ENCODE measurements at places on chromosomes 2 and 18.

DNA sequence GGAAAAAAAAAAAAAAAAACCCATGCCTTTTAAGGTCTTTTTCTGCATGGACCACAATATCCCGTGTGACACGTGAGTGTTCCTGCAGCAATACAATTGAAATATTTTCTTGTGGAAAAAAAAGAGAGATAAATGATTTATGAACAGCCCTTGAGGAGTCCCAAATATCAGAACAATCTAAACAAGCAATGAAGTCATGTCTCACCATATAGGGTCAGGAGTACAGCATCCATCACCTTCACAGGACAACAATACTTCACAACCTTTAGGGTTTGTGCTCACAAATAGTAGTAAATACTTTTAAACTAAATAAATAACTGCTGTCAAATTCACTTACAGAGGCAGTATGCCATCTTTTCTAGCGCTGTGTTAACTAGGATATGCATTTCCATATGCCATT, 87.9 kb downstream of the ZEB2 start:
- no peak for DNase-seq

GRCh38 chr2:96685577-96686459, 43.3 kb downstream of the FER1L5 start:
- no peak for DNase-seq

- DNase-seq, result no peak
Observed at GRCh38 chr2:240250985-240251847, 110.8 kb upstream of the OTOS start.

GRCh38 chr18:49757513-49758262, 55.6 kb downstream of the ACAA2 start:
- DNase-seq, result no peak

DNA sequence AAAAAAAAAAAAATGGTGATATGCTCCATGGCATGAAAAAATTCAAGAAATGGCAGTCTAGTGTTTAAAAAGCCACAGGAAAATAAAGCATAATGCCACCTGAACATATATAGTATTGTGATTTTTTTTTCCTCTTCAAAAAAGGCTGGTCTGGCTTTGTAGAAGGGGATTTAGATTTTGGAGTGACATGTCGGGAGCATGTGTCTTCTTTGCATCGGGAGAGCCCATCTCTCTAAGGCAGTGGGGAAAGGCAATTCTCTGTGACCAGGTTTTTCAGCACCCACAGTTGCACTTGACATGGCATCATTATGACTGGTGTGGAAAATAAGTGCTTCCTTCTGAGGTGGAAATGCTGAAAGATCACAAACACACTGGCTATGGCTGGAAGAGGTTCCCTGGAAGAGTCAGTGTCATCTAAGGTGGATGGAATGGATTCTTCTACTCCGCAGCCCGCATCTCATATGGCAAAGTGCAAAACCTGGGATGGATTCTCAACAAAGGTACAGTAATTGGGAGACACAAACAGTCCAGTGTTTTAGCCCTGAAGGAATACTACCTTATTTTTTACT, 172.5 kb downstream of the AGAP1 start:
- no peak for DNase-seq

DNA sequence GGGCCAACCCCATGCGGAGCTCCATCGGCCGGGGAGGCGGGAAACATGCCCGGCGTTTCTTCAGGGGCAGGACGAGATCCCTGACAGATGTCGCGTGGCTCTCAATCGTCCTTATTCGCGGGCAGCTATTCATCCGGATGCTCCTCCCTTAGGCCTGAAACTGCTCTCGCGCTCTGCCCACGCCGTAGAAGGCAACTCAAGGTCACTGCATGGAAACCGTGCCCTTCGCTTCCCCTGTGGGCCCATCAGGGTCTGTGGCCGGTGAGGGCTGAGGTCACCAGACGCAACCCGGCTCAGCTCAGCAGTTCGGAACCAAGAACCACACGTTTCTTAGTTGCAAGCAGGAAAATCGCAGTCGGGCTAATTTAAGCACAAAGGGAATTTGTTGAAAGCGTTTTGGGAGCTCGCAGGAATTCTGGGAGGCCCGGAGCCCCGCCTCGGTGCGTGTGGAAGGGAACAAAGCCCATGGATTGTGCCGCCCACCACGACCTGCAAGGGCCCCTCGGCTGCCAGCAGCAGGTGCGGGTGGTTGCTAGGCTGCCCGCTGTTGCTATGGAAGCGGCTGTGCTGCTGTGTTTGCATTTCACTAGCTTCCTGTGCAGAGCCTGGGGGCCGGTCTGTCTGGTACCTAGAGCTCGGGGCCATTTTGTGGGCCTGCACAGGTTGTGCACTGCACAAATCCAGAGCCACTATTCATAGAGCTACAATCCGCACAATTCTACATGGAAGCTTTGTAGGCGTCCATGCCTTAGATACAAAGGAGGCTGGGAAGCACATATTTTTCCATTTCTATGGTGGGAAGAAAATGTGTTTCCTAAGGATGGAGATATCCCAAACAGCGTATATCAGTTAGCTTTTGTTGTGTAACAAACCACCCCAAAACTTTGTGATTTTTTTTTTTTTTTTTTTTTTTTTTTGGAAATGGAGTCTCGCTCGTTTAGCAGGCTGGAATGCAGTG, 6.0 kb upstream of the ALLC start:
- peak; percentile 77 for DNase-seq

DNA sequence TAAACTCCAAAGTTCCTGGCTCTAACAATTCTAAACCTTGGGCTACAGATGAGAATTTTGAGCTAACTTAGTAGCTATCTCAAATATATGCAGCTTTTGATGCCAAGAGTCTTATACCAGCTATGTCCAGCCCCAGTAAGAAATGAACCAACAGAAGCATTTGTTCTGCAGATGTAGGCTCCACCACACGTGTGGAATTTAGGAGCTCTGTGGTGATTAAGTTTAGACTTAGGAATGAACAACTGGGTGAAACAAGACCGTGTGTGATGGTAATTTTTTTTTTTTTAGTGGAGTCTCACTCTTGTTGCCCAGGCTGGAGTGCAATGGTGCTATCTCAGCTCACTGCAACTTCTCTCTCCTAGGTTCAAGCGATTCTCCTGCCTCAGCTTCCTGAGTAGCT, 179.7 kb downstream of the ANKRD30B start:
- no peak for DNase-seq

- no peak for DNase-seq
Observed at GRCh38 chr2:186749219-186749618, 55.4 kb downstream of the FAM171B start.

DNA sequence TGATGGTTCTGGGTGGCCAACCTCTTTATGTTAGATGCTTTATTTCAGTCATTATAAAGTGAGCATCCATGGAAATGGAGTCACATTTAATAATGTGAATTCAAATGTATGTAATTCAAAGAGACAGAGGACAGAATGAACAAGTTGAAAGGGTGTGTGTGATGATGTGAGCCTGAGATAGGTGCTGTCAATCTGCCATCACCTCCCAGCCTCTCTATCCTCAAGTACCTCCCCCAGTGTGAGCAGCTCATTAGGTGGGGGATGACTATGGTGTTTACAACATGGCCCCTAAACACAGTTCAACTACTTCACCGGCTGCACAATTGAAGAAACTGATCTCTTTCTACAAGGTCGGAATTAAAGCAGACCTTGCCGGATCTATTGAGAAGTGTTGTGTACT, 74.7 kb upstream of the IGFBP5 start:
- DNase-seq, result no peak

DNA sequence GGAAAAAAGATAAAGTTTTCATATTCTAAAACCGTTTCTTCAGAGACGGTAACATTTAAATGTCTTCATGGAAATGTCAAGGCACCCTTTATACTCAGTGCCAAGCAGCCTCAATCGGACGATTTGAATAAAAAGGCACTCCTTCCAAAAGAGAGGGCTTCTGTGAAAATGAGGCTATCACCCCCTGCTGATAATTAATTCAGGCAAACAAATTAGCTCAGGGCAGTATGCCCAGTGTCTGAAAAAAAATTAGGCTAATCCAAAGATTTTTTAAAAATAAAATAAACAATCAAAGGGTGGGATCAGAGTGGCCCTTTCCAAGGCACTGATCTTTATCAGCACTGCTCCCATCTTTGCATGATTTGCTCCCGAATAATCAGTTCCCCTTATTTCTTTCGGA, 151.0 kb upstream of the PID1 start:
- DNase-seq, result no peak

DNA sequence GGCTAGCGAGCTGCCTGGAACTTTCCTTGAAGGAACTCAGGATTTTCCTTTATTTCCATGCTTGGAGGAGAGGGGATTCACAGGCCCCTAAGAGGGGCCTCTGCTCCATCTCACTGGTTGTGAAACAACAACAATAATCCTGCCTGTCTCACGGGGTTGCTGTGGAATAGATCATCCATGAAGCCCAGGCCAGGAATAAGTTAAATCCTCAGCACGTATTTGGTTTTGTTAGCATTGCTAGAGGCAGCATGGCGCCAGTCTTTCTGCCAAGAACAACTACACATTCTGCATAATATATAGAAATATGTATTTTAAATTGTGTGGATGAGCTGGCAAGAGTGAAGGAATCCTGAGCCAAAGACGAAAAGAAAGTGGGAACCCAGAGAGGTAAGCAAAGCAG, 80.8 kb upstream of the L3MBTL4 start:
- no peak for DNase-seq

GRCh38 chr2:36359067-36359466, 3.5 kb downstream of the CRIM1 start:
- DNase-seq, result no peak

- DNase-seq, result no peak
Observed at GRCh38 chr2:128289439-128289838, 29.2 kb downstream of the HS6ST1 start.

- DNase-seq, result no peak
Observed at GRCh38 chr2:149954981-149955600, 367.5 kb upstream of the MMADHC start.

- DNase-seq, result peak; percentile 30
Observed at GRCh38 chr2:10413991-10414451, 34.1 kb downstream of the ODC1 start.

- no peak for DNase-seq
Observed at GRCh38 chr2:65518751-65519150, 86.4 kb upstream of the SPRED2 start.

GRCh38 chr2:195037045-195037444, 620.0 kb upstream of the SLC39A10 start:
- no peak for DNase-seq

- no peak for DNase-seq
Observed at GRCh38 chr2:72035518-72036172, 112.0 kb downstream of the CYP26B1 start.

- no peak for DNase-seq
Observed at GRCh38 chr2:11617984-11618707, 51.8 kb downstream of the NTSR2 start.

GRCh38 chr2:207226671-207227061, 60.9 kb upstream of the KLF7 start:
- no peak for DNase-seq

GRCh38 chr2:33111002-33111446, 164.3 kb downstream of the LTBP1 start:
- DNase-seq, result no peak

GRCh38 chr2:16194530-16194929, 254.2 kb downstream of the MYCN start:
- DNase-seq, result peak; percentile 4

- DNase-seq, result no peak
Observed at GRCh38 chr2:133721118-133721517, 152.9 kb upstream of the NCKAP5 start.

DNA sequence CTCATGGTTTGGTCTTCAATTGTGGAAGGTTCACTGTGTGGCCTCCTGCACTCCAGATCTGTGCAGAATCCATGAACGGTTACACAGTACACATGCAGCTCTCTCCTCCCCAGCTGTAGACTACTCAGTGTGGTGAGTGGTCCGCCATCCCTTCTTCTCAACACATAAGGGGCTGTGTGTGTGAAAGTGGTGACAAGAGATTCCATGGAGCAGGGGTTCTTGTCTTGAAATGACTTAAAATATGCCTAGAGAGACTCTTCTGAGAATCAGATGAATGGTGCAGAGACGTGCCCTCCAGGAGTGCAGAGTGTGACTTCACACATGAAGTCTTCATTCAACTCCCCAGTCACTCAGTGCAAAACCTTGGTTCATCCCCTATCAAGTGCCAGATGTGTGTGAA, 151.0 kb upstream of the COPS8 start:
- DNase-seq, result no peak

- DNase-seq, result no peak
Observed at GRCh38 chr2:238568455-238569440, 142.0 kb downstream of the ASB1 start.

GRCh38 chr18:58362027-58362575, 266.8 kb downstream of the ALPK2 start:
- DNase-seq, result no peak

GRCh38 chr2:195575016-195575415, 82.0 kb upstream of the SLC39A10 start:
- DNase-seq, result no peak

- peak; percentile 96 for DNase-seq
Observed at GRCh38 chr18:46173393-46174341, 69.5 kb downstream of the HAUS1 start.

DNA sequence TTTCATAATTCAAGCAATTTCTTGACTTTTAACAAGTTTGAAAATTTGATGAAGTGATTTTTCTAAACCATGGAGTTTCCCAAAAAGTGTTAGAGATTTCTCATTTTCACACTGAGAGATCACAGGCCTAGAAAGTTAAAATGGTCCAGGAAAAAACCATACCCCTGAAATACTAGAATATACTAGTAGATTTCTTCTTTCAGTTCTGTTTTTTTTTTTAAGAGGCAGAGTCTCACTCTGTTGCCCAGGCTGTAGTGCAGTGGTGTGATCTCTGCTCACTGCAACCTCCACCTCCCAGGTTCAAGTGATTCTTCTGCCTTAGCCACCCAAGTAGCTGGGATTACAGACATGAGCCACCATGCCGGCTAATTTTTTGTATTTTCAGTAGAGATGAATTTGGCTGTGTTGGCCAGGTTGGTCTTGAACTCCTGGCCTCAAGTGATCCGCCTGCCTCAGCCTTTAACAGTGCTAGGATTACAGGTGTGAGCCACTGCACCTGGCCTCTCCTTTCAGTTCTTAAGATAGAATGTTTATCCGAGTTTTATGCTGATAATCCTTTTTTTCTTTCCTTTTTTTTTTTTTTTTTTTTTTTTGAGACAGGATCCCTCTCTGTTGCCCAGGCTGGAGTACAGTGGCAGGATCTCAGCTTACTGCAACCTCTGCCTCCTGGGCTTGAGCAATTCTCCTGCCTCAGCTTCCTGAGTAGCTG, 14.4 kb downstream of the MTHFD2 start:
- DNase-seq, result no peak
